ENCODE measurements at places on chromosomes 12 and 14.
A peak's percentile ranks its signal among the peaks of the same experiment; 100 is the strongest.

- no peak for DNase-seq
Observed at GRCh38 chr14:34350903-34351302, 111.1 kb downstream of the SPTSSA start.

- peak; percentile 42 for DNase-seq
Observed at GRCh38 chr12:76236640-76237039, 111.6 kb downstream of the BBS10 start.

GRCh38 chr12:24938341-24938740 is 10.6 kb downstream of the BCAT1 start:
- no peak for DNase-seq

- DNase-seq: peak; percentile 58
Observed at GRCh38 chr12:96383991-96384390, 16.2 kb downstream of the CDK17 start.

DNA sequence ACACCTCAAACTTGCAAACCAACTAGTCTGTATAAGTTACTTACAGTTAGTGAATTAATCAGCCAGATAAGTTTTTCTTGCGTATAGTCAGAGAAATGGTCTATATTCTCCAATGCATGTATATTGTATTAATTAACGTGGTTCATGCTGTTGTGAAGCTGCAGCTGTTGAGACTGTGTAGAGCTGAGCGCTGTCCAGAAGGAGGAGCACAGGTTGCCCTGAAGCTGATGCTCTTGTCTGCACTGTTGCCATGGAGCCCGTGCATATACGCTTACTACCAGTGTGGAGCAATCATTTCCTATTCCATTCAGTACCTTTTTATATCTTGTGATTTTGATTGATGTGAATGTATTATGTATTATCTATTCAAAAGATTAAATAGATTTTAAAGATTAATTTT is 74.3 kb upstream of the ARID2 start:
- DNase-seq: peak; percentile 36

Data from fibroblast of pulmonary artery (primary cell).